Activated CD4-positive, alpha-beta T cell treated with anti-CD3 and anti-CD28 coated beads for 36 hours (primary cell): ENCODE measurements at places on chromosomes 16 and 17. TPM values are rescaled to one million over a fixed set of nuclear protein-coding genes. Genes with fewer than 3 reads are reported as not detected.

GRCh38 chr17:74391771-74392170 lies 24.5 kb downstream of the GPR142 start:
- H3K36me3 ChIP-seq, result no peaks in the 10 kb centered on the region
- H3K27me3 ChIP-seq, result no peaks in the 10 kb centered on the region
- no peak overlapping the region for H3K27ac ChIP-seq

DNA sequence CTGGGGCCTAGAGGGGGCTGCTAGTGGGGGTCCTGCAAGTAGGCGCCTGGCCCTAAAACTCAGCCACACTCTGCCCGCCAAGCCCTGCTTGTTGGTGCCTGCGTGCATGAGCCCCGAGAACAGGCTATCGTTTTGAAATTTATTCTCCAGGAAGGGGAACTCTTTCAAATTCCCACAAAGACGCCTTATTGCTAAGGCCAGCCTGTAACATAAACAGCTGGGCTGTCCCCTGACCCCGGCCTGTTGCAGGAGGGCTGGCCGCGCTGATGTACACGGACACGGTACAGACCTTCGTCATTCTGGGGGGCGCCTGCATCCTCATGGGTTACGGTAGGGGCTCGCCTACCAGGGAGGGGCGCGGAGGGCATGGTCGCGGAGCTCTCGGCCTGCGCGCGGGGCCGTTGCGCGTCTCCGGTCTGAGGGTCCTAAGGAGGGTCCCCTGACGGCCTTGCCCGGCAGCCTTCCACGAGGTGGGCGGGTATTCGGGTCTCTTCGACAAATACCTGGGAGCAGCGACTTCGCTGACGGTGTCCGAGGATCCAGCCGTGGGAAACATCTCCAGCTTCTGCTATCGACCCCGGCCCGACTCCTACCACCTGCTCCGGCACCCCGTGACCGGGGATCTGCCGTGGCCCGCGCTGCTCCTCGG lies 4.3 kb downstream of the SLC5A2 start:
- H3K36me3 ChIP-seq, result peaks cover 7% of the 10 kb centered on the region
- peak overlapping the region; percentile 77 for H3K4me3 ChIP-seq
- peaks cover 2% of the 10 kb centered on the region for H3K27me3 ChIP-seq
- DNase-seq, result no peak
- no peak overlapping the region for H3K27ac ChIP-seq

The NKD1 gene
- 1.8 TPM for total RNA-seq

- H3K4me1 ChIP-seq, result no peaks in the 10 kb centered on the region
- no peak for DNase-seq
- no peak overlapping the region for H3K27ac ChIP-seq
- H3K36me3 ChIP-seq, result no peaks in the 10 kb centered on the region
- no peak overlapping the region for H3K4me3 ChIP-seq
Measured at GRCh38 chr16:48897698-48898205, 287.8 kb upstream of the N4BP1 start.

The PRR35 gene
- not detected for total RNA-seq

DNA sequence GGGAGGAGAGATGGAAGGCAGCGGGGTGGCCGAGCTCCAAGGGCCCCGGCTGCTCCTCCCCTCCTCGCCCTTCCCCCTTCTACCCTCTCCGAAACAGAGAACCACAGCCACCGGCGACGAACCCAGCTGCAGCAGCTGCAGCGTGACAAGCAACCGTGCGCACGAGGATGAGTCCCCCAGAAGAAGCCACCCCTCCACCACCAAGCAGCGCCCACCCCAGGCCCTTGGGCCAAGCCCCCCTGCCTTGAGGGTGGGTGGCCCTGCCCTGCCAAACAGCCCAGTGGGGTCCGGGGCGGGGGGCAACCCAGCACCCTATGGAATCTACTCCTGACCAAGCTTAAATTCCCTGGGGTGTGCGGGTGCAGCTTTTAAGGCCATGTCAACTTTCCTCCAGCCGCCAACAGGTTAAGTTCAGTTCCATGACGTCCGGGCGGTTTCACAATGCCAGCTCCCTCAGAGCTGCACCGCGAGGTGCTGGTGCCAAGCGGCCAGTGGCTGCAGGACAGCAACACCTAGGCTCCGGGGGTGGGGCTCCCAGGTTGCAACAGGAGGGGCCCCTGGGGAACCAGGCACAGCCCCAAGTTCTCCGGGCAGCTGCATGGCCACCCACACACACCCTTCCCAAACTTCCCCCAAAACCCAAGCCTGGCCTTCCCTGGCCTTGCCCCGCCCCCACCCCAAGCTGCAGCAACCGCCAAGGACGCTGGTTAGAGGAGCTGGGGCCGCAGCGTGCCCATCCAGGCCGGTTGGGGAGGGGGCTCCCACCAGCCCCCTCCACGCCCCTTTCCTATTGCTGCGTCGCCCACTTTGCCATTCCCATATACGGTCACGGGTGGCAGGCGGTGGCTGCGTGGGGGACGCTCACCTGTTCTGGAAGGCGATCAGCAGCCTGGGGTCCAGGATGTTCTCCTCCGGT lies 2.0 kb downstream of the CBX4 start:
- no peak overlapping the region for H3K27ac ChIP-seq
- DNase-seq, result peak; percentile 84
- peak overlapping the region; percentile 92 for H3K4me3 ChIP-seq
- peaks cover 14% of the 10 kb centered on the region for H3K36me3 ChIP-seq
- peaks cover 17% of the 10 kb centered on the region for H3K27me3 ChIP-seq

The PIK3R6 gene
- 1.8 TPM for total RNA-seq
